ENCODE measurements at places on chromosomes 2 and 18.

DNA sequence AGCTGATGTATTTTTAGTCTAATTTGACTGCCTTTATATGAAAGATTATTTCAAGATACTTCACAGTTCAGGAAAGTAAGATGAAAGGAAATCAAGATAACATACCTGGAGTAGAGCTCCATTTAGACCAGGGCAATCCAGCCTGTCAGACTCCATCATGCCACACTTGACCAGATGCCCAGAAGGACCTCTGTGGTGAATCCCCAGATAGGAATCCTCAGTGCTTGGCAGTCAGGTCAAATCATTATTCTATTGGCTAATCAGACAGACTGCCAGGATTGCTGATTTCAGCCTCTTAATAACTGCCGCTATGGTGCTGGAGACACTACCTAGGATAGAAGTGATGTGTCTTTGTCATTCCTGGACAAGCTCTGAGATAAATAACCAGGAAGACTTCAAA, 404.2 kb downstream of the STK39 start:
- DNase-seq = no peak

DNA sequence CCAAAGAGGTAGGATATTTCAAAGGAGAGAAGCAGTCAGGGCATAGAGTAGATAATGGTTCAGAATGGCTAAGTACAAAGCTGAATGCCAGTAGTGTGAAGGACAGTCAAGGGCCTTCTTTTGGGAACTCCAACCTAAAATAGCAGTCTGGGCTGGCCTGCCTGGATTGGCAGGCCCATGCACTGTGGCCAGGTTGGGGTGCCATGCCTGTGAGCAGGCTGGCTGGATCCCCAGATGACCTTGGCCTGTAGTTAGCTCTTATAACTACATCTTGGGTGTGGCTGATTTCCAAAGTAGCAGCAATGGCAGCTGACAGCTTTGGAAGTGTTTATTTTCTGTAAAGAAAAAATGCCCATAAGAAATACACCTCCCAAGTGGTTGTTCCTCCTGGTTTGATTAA, 51.5 kb upstream of the ITGB6 start:
- no peak for DNase-seq

DNA sequence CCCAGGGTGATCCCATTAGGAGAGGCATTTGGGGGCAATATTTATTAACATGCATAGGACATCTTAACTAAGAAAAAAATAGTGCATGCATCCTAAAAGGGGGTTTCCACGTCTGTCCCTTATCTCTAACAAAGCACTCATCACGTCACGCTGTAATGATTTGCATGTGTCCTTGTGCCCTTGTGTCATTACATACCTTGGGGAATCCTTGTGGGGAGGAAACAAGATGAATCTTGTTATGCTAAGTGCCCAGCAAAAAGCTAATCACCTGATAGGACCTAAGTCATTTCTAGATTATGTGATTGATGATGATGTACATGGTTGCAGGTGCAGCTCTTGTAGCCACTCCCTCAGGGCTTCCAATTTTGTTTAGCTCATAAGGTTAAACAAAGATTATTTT, 250.9 kb downstream of the FBXO15 start:
- DNase-seq = no peak

DNA sequence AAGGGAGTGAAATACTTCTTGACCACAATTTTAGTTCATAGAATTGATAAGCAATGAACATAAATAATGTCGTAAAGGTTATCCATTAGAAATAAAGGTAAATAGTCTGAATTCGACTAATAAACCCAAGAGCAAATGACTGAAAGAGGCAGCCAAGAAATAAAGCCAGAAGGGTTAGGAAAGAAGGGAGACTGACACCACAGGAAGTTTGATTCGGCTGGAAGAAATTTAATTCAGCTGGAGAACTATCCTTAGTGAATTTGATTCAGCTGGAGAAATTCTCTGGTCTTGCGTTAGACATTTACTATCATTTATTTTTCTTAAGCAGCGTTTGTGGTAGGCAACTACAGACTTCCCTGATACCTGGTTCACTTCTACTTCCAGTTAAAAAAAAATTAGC, 429.6 kb downstream of the PID1 start:
- DNase-seq = no peak

DNA sequence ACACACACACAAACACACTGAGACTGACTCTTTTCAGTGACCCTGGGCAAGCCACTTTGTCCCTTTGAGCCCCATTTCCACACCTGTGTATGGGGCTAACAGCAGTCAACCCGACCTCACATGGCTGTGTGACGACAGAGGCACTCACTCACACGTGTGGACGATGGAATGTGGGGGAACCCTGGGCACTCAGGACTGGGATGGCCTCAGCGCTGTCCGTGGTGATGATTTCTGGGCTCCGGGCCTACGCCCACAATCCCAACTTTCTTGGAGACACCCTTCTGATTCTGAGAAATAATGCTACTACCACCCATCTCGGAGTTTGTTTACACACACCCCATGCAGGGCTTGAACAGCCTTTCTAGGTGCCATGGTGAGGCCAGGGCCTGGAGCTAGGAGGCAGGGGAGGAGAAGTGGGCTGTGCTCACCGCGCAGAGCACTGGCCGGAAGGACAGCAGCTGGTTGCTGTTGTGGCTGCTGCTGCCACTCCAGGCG, 1.5 kb downstream of the CRYBA2 start:
- DNase-seq = no peak

DNA sequence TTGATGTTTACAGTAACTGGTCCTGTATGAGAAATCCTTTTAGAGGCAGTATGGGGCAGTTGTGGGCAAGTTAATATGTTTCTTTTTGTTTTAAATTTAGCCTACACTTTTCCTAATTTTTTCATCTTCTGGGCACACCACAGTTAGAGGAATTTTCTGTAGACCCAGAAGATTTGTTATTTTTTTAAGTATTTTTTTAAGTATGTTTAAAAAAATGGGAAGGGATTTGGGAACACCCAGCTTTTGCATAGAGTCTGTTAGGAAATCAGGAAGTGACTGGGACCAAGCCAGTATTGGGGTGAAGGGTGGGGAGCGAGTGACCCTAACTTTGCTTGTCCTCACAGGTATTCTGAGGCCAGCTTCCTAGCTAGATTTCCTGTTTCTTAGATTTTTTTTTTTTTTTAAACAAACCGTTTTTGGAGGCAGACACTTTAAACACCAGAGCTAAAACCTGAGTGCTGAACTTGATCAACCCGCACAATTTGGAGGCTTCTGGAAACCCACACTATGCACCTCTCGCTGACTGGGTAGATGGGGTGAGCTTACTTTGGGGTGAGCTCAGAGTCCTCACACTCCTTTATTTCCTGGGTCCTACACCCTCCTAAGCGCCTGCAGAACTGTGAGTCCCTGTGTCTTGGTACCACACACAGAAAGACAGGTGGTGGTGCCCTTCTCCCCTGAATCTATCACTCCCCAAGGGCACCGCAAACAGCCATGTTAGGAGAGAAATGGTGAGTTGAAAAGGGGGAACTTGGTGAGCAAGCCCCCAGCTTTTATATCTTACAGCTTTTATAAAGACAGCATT, 5.2 kb downstream of the GATA6 start:
- DNase-seq = no peak

GRCh38 chr2:53987336-53987921, 16.6 kb upstream of the PSME4 start:
- no peak for DNase-seq

DNA sequence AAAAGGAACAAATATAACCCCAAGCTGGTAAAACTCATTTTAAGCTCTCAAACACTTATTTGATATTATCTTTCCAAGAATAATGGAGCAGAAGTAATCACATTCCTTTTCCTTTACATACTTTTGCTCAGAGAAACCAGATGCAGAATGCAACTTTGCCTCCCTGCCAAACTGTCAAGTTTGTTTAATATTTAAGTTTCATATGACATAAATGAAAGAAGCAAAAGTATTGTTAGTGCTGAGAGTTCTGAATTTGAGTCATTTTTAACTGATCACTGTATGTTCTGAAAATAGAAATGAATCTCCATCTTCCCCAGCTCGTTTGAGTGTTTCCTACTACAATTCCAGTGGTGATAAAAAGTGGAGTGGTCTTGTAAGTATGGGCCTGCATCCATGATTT, 423.4 kb downstream of the PID1 start:
- no peak for DNase-seq

DNA sequence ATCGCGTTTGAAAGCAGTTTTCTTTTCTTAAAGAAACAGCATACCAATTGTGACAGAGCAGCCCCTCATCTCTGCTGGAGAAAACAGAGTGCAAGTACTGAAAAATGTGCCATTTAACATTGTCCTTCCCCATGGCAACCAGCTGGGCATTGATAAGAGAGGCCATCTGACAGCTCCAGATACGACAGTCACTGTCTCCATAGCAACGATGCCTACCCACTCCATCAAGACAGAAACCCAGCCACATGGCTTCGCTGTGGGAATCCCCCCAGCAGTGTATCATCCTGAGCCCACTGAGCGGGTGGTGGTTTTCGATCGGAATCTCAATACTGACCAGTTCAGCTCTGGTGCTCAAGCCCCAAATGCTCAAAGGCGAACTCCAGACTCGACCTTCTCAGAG, 9.5 kb downstream of the GRHL1 start:
- no peak for DNase-seq

DNA sequence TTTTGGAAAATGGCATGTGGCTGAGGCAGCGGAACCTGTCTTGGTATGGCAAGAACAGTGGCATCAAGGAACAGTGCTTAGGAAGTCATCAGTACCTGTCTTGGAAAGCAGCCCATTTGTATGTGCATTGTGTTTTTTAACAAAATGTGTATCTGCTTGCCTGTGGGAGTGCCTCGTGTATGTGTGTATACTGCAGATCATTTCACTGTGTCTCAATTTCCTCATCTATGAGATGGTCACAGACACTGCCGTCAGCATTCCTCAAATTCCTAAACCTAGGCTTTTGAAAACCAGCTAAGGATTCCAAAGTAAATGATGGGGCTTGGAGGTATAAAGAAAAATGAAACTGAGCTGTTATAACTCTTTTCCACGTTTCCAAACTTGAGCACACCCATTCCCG, 441.3 kb downstream of the RND3 start:
- no peak for DNase-seq

GRCh38 chr2:20015482-20016083, 3.1 kb upstream of the MATN3 start:
- no peak for DNase-seq

DNA sequence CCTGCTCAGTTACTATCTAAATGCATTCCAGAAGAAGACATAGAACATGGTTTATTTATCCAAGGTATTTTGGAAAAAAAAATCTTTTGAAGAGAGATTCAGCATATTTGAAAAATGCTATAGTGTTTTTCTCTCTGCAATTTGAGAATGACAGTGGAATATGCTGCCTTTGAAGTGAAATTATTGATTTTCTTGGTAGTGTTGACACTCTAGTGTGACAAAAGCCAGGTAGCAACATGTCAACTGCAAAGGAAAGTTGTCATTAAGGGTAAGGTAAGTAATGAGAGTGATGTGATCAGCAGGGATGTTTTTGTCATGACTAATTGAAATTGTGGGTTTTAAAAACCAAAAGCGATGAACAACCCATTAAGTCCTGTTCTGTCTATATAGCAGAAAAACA, 1387.1 kb upstream of the TMEFF2 start:
- DNase-seq = no peak

- DNase-seq = no peak
These were observed 62.6 kb downstream of the MDH1 start for GRCh38 chr2:63651356-63651755.

GRCh38 chr2:31255911-31256571, 22.1 kb downstream of the EHD3 start:
- no peak for DNase-seq

DNA sequence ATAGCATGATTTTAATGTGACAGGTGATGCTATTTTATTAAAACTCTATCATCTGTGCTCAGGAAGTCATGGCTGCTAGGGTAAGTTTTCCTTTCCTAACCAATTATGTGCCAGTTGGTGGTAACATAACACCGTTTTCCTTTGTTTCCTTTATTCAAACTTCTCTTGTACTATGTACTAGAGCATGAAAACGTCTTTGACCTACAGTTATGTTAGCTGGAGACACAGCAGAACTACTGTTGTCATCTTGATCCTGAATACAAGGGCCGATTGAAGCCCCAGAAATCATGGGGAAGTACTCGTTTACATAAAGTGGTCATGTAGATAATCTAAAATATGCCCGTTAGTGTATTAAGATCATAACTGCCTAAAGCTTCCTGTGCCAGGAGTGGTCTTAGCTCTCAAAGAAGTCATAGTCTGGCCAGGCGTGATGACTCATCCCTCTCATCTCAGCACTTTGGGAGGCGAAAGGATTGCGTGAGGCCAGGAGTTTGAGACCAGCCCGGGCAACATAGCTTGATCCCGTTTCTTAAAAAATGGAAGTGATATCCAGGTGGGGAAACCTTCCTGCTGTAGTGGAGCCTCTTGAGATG, 20.5 kb downstream of the NEDD4L start:
- DNase-seq = no peak
